ENCODE measurements at places on chromosomes 5 and 9.

DNA sequence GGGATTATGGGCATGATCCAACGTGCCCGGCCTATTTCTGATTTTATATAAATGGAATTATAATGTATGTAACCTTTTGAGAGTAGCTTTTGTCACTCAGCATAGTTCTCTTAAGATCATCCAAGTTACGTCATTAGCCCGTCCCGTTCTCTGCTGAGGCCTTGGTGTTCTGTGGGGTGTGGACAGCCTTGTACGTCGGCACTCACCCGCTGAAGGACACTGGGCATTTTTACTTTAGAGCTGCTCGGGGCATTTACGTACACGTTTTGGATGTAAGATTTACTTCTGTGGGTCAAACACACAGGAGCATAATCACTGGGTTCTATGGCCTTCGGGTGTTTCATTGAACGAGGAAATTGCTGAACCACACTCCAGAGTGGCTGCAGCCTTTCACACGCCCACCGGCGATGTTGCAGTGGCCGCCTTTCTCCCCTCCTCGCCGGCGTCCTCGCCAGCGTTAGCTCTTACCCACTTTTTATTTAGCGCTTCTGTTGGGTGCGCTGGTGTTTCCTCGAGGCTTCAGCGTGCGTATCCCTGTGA is 101.8 kb downstream of the EHMT1 start:
- DNase-seq: no peak

DNA sequence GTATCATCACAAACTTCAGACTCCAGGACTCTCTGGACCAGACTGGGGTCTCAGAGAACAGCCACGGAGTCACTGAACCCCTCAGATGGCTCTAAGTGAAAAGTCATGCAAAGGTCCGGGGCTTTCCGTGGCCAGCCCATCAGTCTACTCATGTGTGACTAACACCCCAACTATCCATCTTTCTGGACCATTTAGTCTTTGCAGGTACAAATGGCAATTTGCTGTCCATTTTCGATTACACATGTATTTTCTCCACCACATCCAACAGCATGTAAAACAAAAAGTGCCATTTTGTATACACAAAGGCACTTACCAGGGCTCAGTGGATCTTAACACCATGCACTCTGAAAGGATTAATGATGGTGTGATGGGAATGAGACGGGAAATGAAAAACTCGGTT is 387.7 kb downstream of the BNC2 start:
- no peak for DNase-seq

DNA sequence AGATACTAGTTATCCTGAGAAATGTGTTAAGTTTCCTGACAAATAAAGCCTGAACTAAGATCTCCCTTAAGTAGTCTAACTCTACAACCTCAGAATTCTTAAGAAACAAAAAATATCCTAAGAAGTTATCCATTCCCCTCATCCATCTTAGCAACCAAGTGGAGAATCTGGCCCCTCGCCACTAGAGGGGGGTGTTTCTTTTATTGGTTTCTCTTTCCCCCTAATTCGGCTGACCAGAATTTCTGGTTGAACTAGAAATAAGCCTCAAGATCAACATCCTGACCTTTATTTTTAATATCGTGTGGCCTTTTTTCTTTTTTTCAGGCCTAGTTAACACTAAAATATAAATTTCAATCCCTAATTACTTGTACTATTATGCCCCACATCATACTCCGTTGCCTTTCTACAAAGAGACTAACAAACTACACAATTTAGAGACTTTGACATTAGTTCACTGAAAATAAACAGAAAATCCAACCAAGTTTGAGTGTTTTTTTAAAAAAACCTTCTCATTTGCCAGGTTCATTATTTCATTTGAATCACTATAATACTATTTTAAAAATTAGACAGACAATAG is 14.3 kb upstream of the NR4A3 start:
- peak; percentile 72 for DNase-seq

GRCh38 chr5:52148679-52149078 is 639.0 kb upstream of the ITGA1 start:
- DNase-seq: no peak

- DNase-seq: no peak
Measured at GRCh38 chr5:2009986-2010914, 127.5 kb upstream of the IRX4 start.

- no peak for DNase-seq
Measured at GRCh38 chr5:95956021-95956899, 5.4 kb downstream of the ELL2 start.

DNA sequence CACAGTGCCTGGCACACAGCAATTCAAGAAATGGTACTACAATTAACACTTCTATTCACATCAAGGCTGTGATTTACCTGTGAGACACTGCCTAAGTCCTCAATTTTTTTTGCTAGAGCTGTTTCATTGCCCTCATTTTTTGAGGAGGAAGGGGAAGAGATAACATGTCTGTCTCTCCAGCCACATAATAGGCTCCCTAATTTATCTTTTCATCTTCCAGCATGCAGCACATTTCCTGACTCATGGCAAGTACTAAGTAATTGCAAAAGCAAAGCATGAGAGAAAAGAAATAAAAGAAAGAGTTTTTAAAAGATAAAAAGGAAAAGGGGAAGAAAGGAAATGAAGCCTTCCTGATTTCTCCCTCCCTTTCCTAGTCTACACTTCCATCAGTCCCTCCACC is 26.9 kb upstream of the RNF38 start:
- DNase-seq: no peak
